ENCODE measurements at places on chromosomes 3 and 15.

DNA sequence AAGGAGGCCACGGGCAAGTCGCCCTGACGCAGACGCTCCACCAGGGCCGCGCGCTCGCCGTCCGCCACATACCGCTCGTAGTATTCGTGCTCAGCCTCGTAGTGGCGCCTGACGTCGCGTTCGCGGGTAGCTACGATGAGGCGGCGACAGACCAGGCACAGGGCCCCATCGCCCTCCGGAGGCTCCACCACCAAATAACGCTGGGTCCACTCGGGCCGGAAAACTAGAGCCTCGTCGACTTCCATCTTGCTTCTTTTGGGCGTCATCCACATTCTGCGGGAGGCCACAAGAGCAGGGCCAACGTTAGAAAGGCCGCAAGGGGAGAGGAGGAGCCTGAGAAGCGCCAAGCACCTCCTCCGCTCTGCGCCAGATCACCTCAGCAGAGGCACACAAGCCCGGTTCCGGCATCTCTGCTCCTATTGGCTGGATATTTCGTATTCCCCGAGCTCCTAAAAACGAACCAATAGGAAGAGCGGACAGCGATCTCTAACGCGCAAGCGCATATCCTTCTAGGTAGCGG, at the start of gene EPM2AIP1:
TSS of gene EPM2AIP1 (minus strand) at position 326 of the 520 bp plus-strand sequence. CDS start at position 272, 54 bp downstream.
- DNase-seq, result no peak

DNA sequence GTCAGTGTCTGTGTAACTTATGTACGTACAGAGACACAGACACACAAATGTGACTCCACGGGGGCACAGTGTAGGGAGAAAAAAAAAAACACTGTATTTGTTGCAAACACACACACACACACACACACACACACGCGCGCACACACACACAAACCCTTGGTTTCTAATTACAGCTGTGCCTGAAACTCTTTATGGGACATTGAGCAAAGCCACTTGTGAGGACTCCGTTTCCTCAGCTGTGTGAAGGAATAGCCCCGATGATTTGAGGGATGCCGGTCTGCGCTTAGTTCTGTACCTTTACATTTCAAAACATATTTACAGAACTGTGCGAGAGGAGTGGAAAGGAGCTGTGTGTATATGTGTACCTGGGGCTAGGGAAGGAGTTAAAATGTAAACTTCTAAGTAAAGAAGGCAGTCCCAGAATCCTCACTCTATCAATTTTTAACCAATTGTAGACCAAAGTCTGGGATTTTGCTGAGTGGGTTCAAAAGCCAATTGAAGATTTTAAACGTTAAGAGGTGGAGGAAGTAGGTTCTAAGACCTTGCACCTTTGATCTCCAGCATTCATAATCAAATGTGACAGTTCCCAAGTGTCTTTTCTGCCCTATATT, 5.3 kb upstream of the BCL6 start:
- DNase-seq, result no peak

DNA sequence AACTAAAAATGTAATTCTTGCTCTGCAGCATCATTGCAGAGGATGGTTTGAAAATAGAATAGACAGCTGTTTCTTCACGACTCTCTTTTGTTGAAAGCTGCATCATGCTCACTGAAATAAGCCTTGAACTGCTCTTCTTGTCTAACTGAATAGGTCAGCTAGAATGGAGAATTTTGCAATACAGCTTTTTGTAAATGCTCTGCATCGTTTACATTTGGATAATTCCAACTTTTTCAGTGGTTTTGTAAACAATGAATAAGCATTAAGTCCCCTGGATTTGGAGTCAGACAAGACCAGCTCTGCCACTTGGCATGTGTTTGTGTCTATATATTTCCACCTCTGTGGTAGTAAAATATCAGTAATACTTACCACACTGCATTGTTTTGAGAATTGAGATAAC, 95.2 kb downstream of the PLSCR2 start:
- DNase-seq, result no peak

GRCh38 chr15:36831125-36831903, 251.9 kb downstream of the CDIN1 start:
- DNase-seq, result no peak

DNA sequence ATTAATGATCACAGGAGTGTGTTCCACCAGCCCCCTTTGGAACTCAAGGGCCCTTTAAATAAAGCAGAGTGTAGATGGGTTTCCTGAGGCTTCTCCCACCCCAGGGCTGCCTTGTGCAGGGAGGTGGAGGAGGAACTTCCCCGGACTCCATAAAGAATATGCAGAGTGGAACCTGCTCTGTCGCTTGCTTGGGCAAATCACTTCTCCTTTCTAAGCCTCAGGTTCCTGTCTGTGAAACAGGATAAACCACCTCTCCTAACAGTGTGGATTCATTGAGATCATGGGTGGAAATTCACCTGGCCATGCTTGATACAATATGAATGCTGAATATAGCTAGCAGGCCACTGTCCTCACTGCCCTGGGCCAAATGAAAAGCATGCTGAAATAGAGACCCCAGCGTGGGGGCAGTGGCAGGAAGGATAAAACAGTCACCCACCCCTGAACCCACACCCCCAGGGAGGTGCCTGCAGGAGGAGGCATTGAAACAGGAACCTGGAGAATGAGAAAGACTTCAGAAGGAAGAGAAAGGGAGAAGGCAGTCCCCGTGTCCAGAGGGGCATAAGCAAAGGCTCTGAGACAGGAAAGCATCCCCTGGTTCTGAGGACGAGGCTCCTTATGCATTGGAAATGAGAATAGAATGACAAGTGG, 41.1 kb upstream of the CHRNB4 start:
- DNase-seq, result no peak

DNA sequence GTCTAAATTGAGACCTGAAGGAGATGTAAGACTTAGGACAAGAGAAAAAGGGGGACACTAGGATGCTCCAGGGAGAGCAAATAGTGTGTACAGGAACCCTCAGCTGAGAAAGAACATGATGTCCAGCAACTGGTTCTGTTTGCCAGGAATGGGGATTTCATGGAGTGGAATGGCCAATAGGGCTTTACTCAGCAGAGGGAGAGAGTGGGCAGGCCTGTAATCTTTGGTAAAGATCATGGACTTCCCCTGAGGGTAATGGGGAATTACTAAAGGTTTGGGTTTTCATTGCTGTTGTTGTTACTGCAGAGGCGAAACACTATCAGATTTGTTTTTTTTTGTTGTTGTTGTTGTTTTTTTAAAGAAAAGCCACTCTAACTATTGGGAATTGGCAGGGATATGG, 99.0 kb downstream of the SCN11A start:
- DNase-seq, result no peak

- no peak for DNase-seq
Measured at GRCh38 chr15:89630974-89631901, 24.0 kb downstream of the KIF7 start.

DNA sequence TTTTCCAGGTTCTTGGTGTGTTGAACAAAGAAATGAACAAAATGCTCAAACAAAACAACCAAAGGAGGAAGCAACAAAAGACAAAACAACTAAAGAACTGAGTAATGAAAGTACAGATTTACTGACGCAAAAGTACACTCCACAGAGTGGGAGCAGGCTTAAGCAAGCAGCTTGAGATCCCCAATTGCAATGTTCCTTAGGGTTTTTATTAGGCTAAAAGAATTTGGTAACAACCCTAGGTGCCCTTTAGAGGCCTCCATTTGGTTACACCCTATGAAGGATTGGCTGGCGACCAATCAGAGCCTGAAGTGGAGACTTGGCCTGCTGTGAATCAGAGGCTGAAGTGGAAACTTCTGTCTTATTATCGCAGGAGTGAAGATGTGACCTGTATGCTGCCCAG, 243.4 kb upstream of the ATP10A start:
- DNase-seq, result no peak

DNA sequence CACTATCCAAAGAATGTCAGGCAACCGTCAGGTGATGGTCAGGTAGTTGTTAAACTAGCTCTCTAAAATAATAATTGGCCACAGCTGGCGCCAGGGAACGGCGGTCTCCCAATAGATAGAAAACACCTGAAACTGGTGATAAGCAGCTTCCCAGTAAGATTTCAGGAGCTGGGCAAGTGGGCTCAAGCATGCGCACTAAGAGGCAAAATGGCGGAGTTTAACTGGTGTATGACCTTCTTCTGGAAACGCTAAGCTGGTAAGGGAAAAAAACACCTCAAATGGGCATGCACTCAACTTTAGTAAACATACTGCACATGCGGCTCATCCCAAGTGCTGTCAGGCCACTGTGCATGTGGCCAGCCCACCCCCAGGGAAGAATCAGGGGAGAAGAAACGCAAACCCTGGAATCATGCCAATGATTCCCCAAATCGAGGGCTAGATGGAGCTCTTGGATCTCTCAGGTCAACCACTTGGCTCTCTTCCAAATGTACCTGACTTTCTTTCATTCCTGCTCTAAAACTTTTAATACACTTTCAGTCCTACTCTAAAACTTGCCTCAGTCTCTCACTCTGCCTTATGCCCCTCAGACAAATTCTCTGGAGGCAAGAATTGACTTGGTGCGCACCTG, 195.0 kb downstream of the ZNF621 start:
- DNase-seq, result no peak

- DNase-seq, result no peak
Measured at GRCh38 chr3:65665915-65666314, 372.8 kb downstream of the MAGI1 start.

DNA sequence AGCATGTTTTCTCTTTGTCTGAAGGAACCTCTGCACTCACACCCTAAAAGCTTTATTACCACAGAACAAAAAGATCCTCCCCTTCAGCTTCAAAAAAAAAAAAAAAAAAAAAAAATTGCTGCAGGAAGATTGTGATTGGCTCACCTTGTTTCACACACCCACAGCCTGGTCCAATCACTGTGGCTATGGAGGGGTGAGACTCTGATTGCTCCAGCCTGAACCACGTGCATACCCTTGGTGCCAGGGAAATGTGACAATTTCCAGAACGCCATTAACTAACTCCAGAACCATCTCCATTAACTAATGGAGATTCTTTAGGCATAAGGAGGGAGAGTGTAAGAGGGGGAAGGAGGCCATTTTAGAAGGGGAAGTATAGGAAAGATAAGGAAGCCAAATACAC, 106.5 kb upstream of the CRBN start:
- DNase-seq, result no peak
